ENCODE measurements at places on chromosomes 13 and 19.

DNA sequence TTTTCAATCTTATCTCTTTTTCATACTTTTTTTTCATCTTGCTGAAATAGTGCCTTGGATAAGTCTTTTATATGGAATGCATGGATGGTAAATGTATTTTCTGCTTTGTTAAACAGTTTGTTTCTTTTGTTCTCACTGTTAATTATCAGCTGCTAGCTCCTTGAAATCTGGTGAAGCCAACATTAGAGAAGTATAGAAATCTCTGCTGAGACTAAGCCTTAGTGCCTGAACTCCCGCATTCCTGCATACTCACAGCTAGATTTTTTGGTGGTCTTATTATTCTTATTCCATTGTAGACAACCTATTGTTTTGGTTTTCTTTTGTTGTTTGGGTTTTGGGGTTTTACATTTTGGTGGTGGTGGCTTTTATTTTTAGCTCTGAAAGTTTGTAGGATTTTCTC is 48.4 kb downstream of the DNAJC15 start:
- no peak for DNase-seq

DNA sequence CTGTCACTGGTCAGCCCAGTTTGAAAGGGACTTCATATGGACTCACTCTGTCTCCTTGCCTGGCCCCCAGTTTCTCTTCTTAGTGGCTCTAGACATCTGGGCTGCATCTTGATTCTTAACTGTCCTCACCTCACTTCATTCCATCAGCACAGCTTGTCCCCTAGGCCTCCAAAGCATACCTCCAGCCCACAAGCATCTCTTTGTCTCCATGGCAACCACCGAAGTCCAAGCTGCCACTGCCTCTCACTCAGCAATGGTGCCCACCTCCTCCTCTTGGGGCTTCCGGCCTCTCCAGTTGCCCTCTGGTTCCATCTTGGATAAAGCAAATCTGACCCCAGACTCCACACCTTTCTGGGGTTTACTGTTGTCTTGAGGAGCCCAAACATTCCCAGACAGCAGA is 9.9 kb upstream of the KLHL26 start:
- no peak for DNase-seq

DNA sequence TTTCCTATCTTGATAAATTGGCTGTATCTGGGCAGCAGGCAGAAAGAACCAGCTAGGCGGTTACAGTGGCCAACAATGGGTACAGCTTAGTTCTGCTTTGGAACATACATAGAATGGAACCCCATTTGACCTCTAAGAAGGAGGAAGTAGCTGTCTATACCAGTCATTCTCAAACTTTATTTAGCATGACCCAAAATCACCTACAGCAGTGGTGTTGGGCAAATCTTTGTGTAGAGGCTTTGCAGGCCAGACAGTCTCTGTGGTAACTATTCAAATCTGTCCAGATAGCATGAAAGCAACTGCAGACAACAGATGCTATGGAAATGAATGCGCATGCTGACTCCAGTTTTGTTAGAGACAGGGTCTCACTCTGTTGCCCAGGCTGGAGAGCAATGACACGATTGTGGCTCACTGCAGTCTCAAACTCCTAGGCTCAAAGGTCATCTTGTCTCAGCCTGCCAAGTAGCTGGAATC is 12.0 kb upstream of the KCNC3 start:
- DNase-seq, result no peak

DNA sequence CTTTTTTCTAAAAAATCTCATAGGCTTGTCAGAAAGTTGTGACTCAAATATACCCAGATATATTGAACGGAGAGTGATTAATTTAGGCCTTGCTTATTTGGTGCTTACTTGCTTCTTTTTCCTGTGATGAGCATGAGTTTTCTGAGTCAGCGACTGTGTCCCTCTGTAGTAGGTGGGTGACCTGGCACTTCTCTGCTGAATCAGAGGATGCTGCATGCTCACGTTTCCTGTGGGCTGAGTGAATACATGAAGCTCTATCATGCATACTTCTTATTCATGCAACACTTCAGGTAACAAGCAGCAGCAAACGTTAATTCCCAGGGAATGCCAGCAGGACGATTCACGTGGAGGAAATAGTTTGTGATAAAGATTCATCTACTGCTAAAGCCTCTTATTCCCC is 245.0 kb downstream of the KLF5 start:
- no peak for DNase-seq

- no peak for DNase-seq
Observed at GRCh38 chr13:112664501-112665203, 25.2 kb upstream of the ATP11A start.

GRCh38 chr19:29006057-29006735 is 206.8 kb downstream of the UQCRFS1 start:
- no peak for DNase-seq

DNA sequence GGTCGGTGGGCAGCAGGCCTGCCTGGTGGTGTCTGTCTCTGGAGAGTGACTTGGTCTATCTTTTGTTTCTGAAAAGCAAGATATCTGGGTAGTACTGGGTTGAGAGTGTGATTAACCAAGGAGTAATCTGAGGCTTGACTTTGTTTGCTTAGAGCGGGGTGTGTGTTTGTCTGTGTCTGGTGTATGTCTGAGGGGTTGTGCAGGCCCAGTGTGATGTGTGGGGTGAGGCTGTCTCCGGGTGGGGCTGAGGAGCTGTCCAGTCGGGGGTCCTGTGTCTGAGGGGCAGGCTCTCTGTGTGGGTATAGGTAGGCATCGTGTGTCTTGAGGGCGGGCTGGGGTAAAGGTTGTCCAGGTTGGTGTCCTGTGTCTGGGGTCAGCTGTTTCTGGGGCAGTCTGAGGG is 11.1 kb upstream of the TIMM50 start:
- DNase-seq, result no peak

DNA sequence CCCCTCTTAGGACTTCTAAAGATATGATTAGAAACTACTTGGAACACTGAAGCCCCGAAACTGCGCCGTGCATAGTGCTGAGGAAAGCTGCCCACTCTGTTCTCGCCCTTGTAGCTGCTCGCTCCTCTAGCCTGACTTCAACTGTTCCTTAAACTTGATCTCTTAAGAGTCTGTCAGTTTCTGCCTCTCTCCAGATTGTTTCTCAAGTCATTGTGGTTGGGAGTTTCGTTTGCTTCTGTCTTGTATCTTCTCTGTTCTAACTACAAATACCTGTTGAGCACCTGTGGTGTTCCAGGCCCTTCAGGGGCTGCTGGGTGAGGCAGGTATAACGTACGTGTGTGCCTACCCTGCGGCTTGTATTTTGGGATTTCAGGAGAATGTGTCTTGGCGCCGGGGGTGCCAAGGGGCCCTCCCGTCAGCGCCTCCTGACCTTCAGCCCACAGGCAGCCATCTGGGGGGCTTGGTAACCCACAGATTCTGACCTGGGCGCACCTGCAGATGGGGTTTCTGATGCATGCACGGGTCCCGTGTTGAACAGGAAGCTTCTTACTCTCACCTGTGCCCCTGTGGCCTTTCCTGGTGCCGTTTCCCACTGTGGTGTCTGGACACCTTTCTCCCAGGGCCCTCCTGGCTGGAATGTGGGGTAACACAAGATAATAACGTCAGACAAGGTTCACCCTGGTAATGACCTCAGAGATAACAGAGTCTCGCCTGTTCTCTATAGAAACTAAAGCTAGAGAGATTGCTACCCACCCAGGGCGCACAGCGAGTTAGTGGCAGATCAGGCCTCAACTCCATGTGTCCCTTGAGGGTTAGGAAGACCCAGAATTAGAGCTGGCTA is 17.2 kb upstream of the DCUN1D2 start:
- DNase-seq, result no peak

- DNase-seq, result peak; percentile 84
Observed at GRCh38 chr19:7705387-7706187, 3.7 kb upstream of the FCER2 start.

DNA sequence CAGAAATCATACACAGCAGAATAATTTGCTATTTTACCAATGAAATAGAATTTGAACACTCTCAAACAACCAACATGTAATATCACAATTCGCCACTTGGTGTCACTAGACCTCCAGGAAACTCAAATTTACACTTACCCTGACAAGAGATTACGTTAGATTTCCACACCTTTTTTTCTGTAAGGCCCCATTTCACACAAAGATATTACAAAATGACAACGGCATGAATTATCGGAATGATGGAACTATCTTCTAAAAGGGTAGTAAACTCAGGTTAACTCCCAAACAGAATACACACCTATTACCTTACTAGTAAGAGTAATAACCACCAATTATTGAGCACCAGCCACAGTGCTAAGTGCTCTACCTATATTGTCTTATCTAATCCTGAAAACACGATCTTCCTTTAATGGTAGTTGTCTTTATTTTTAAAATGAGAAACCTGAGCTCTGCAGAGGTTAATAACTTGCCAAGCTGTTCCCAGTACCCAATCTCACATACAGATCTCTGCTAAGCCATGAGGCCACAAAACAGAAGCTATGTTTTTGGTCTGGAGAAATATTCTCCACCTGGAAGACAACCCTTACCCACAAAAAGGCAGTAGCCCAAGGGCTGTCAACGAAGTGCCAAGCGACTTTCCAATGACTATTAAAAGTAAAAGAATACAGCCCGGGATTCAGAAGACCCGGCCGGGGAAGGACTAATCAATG is 152.4 kb downstream of the DCLK1 start:
- DNase-seq, result peak; percentile 36

DNA sequence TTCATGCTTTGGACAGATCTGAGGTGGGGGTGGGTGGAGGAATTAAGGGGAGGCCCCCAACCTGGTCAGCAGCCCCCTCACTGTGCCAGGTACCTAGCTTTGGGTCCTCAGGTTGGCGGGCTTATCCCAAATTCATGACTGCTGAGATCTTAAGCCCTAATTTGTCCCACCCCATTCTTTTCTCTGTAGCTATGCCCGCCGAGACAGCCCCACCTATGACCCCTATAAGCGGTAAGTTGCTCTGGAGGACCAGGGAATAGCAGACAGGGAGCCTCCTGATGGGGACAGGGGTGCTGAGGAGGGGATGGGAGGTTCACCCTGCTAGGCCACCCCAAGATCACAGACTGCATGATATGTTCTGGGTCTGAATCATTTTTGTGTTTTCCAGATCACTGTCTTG is 14.3 kb downstream of the ZNF296 start:
- DNase-seq, result no peak

DNA sequence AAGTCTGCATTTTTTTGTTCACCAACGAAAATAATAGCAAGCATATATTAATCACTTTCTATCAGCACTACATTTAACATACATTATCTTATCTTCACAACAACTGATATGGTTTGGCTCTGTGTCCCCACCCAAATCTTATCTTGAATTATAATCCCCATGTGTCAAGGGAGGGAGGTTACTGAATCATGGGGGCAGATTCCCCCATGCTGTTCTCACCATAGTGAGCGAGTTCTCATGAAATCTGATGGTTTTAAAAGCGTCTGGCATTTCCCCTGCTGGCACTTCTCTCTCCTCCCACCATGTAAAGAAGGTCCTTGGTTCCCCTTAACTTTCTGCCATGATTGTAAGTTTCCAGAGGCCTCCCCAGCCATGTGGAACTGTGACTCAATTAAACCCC is 235.7 kb upstream of the RXFP2 start:
- DNase-seq, result no peak

- DNase-seq, result no peak
Observed at GRCh38 chr13:24134757-24135156, 25.8 kb upstream of the SPATA13 start.

GRCh38 chr19:11673608-11674041 is 65.1 kb downstream of the ZNF823 start:
- DNase-seq, result peak; percentile 3

DNA sequence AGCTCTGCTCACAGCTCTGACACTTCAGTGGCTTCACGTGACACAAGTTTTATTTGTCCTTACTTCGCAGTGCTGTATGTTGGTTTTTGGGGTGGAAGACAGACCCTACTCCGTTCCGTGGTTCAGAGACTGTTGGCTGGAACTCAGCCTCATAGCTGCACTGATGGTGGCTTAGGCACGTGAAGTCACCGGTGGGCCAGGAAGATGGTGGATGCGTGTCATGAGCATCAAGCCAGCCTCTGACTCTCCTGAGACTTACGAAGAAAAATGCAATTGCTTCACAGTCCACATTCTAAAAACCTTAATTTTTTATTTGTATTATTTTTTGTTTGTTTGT is 161.4 kb upstream of the SOX1 start:
- DNase-seq, result no peak

GRCh38 chr19:53993448-53993847 is 2.0 kb downstream of the CACNG6 start:
- DNase-seq, result no peak

GRCh38 chr19:31976775-31977536 is 368.5 kb upstream of the ZNF507 start:
- no peak for DNase-seq

- no peak for DNase-seq
Observed at GRCh38 chr19:7088999-7089398, 19.5 kb downstream of the ZNF557 start.

GRCh38 chr19:11031421-11032070 is 57.7 kb upstream of the LDLR start:
- DNase-seq, result no peak

DNA sequence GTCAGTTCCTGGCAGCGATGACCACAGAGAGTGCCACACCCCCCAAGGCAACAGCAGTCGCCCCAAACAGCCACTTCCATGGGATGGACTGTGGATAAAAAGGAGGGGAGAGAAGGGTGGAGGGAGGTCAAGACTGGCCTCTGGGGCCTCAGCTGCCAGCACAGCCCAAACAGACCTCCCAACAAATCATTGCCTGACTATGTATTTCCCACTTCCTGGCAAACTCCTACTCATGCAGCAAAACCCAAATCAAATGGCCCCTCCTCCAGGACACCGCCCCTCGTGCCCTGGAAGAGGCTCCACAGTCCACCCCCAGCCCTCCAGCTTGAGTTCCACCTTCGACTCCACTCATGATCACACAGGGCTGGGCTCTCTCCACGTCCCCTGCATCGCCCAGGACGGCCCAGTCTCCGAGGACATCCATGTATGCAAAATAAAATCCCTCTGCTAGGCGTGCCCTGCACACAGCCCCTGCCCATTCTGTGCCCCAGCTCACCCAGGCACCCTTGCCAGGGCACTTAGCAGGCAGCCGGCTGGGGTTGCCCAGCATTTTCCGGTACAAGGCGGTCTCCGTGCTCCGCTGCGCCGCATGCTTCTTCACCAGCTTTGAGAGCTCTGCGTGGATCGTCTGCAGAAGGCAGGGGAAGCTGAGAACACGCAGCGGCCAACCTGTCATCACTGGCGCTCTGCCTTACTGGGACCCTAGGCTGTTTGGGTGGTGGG is 10.5 kb upstream of the ELL start:
- no peak for DNase-seq

GRCh38 chr19:6421075-6422014 is 3.3 kb downstream of the KHSRP start:
- no peak for DNase-seq

- no peak for DNase-seq
Observed at GRCh38 chr13:48573213-48574007, 40.5 kb upstream of the RCBTB2 start.

GRCh38 chr13:94917824-94918223 is 205.5 kb upstream of the SOX21 start:
- no peak for DNase-seq

- DNase-seq, result peak; percentile 83
Observed at GRCh38 chr13:30464496-30465342, 1.0 kb downstream of the HMGB1 start.

GRCh38 chr13:27172495-27172842 is 858 bp upstream of the USP12 start:
- peak; percentile 36 for DNase-seq

All from CD4-positive, alpha-beta T cell treated with Interleukin-17A for 1 hour (primary cell).